Cardiac muscle cell (in vitro differentiated cells and primary cell): ENCODE measurements at places on chromosomes 6 and 20.

DNA sequence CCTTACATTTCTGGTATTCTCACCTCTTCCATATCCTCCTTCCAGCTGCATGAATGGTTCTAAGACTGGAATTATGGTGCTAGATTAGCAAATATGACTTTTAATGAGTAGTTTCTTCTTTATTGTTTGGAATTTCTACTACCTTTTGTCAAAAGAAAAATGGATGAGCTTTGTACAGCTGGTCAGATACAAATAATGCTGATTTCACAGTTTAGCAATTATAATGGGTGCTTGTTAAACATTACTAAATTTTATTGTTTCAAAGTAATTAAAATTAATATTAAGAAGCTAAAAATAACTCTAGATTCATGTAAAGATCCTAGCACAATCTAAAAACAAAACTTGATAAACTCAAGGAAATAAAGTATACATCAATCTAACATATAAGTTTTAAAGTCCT lies 32.3 kb upstream of the BEND6 start:
- DNase-seq: no peak

- no peak for DNase-seq
Measured at GRCh38 chr6:31558631-31559500, 11.5 kb downstream of the NFKBIL1 start.

DNA sequence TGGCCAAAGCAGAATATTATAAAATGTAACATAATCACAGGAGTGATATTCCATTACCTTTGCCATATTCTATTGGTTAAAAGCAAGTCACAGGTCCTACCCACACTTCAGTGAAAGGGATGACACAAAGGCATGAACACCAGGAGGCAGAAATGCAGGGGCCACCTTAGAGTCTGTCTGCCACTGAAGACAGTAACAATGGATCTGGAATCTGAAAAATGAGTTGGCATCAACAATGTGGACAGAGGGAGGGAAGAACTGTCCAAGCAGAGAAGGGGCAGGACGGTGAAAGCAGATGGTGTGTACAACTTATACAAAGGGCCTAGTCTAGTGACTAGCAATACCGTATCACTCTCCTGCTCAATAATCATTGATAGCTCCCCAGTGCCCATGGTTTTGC lies 6.6 kb upstream of the LPIN3 start:
- DNase-seq: no peak

GRCh38 chr6:128836761-128837160 lies 46.2 kb upstream of the LAMA2 start:
- DNase-seq: no peak

DNA sequence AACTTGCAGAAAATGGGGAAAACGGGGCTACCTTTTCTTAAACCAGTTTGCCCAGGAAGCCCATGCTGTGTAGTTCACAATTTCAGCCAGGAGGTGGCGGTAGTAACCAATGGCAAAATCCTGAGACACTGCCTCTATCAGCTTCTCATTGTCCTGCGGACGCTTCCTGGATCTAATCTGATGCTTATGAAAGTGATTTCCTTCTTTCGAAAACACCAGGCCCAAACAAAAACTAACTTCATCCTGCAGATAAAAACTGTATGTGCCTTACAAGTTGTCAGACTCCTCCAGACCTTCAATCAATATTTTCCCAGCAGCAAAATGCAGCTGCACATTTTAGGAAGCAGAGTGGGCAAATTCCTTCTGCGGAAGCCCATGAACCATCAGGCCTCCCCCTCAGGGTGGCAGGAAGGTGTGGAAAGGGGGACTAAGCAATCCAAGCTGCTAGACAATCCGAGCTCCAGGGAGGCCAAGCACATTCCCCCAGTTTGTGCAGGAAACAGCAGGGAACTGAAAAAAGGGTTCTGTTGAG lies 88.5 kb downstream of the LY86 start:
- peak; percentile 72 for DNase-seq

DNA sequence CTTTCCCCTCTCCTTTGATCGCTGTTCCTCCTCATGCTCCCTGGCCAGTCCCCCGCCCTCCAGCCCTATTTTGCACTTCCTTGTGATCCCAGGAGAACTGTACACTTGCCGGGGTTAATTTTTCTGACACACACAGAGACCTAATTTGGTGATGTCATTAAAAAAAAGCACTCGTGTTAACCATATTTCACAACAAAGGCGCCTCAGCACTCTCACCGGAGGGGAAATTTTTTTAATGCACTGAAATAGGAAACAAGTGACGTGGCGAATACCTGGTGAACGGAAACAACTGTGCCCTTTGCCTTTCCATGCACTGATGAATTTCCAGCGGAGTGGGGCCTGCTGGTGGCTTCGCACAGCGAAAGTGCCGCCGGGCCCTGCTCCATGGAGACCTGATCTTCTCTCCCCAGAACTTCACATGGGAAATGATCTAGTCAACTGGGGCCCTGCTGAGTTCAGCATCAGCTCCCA lies 53.9 kb upstream of the TAGAP start:
- no peak for DNase-seq

- DNase-seq: no peak
Measured at GRCh38 chr6:166778046-166778445, 151.0 kb upstream of the RPS6KA2 start.

DNA sequence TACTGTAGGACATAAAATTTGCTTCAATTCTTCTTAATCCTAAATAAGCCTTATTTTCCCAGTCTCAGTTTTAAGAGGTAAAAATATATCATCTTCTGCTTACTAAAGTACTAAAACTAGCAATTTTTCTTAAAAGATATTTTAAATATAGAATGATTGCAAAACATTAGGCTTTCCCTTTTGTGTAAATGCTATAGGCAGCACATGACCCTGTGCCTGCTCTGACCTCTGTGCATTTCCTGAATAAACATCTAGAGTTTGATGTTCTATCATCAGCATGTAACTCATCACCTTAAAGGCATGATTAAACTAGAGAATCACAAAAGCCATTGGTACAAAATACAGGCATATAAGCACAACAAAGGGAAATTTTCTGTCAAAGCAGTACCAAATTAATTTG lies 422.7 kb downstream of the TFAP2B start:
- DNase-seq: no peak

GRCh38 chr20:5586720-5587119 lies 163.5 kb upstream of the SHLD1 start:
- DNase-seq: no peak

DNA sequence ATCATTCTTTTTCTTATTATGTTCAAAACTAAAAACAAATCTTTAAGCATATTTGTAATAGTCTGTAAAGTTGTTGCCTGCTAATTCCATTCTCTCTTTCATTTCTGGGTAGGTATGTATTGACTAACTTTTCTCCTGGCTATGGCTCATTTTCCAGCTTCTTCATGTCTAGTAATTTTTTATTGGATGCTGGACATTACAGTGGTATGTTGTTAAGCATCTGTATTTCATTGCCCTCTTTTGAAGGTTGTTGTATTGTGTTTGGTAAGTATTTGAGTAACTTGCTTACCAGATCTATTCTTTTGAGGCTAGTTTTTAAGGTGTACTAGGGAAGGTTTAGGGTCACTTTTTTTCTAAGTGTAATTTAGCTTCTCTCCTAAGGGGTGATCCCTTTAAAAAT lies 230.9 kb downstream of the TTLL2 start:
- DNase-seq: no peak

GRCh38 chr6:50602292-50602691 lies 111.0 kb upstream of the TFAP2D start:
- peak; percentile 61 for DNase-seq

- no peak for DNase-seq
Measured at GRCh38 chr6:87074101-87074621, 20.7 kb downstream of the CGA start.

DNA sequence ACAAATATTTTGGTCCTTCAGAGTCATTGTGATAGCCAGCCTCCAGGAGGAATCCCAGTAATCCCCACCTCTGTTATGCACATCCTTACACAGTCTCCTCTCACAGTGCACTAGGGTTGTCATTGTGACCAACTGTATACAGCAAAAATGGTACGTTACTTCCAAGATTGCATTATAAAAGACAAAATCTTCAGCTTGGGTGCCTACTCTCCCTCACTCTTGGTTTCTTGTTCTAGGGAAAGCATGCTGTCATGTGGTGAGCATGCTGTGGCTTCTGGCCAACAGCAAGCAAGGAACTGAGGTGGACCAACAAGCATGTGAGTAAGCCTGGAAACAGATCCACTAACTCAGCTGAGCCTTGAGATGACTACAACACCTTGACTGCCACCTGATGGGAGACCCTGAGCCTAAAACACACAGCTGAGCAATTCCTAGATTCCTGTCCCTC lies 130.1 kb upstream of the DST start:
- DNase-seq: peak; percentile 81

DNA sequence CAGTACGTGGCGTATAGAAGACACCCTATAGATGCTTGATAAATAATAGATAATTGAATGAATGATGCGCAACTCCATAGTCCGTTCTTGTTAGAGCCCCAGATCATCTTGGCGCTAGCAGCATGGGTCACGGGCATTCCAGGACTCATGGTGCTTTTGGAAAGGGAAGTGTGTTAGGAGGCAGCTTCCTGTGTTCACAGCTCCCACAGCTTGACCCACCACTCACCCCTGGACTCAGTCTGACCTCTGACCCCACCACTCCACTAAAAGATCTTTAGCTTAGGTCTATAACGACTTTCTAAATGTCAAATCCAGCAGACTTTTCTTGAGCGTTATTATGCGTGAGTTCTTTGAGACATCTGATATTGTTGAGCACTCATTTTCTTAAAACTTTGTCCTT lies 35.8 kb upstream of the KIF16B start:
- DNase-seq: no peak
